ENCODE measurements at places on chromosomes 3 and 15. TPM values are rescaled to one million over a fixed set of nuclear protein-coding genes. Genes with fewer than 3 reads are reported as not detected.

MYL3 gene
- total RNA-seq: not detected

TRAK1 gene
- 66.6 TPM for total RNA-seq

STRIT1 gene
- not detected for total RNA-seq

MITF gene
- 2.5 TPM for total RNA-seq

PTPRG gene
- 37.5 TPM for total RNA-seq
